Skeletal muscle tissue (tissue), 5 donors: ENCODE measurements at places on chromosomes 12 and 14. TPM values are rescaled to one million over a fixed set of nuclear protein-coding genes. Genes with fewer than 3 reads are reported as not detected.

The AQP2 gene
- total RNA-seq, result not detected

The TMEM63C gene
- total RNA-seq, result 3.1 TPM

The PTCSC3 gene
- total RNA-seq, result not detected

The TMCC3 gene
- 16.7 TPM for total RNA-seq

The CDK17 gene
- 42.8 TPM for total RNA-seq

The GPD1 gene
- total RNA-seq, result 104 TPM

The MTHFD1 gene
- 31.3 TPM for total RNA-seq

The PIWIL1 gene
- total RNA-seq, result not detected

The KRT78 gene
- total RNA-seq, result not detected

The LALBA gene
- not detected for total RNA-seq

The ACSS3 gene
- total RNA-seq, result 14.6 TPM

The CBLN3 gene
- under 0.01 TPM for total RNA-seq

The KRT82 gene
- total RNA-seq, result not detected

The ACVRL1 gene
- total RNA-seq, result 56.9 TPM

The SLCO1A2 gene
- not detected for total RNA-seq

The MYF6 gene
- 136 TPM for total RNA-seq

The ADSS1 gene
- 89.8 TPM for total RNA-seq

The PRR4 gene
- 2.6 TPM for total RNA-seq

The ATP6V1D gene
- total RNA-seq, result 61.6 TPM

The ITGA5 gene
- total RNA-seq, result 78.8 TPM

The P2RX2 gene
- total RNA-seq, result not detected

The IRF2BPL gene
- total RNA-seq, result 20.9 TPM

The KLRG1 gene
- 3.7 TPM for total RNA-seq

The HOXC5 gene
- total RNA-seq, result 0.52 TPM

The NPAS3 gene
- 9.9 TPM for total RNA-seq

The COCH gene
- total RNA-seq, result 3.1 TPM

The GOLT1B gene
- 27.1 TPM for total RNA-seq

The C14orf132 gene
- 8.9 TPM for total RNA-seq

The AJUBA gene
- 77.8 TPM for total RNA-seq

The DIO3 gene
- total RNA-seq, result 1.0 TPM

The RACGAP1 gene
- 23.5 TPM for total RNA-seq

The RGS6 gene
- 5.2 TPM for total RNA-seq

The CKAP4 gene
- total RNA-seq, result 36.0 TPM

The SARNP gene
- total RNA-seq, result 71.5 TPM

The PZP gene
- 1.0 TPM for total RNA-seq
